PC-9 (cell line): ENCODE measurements at places on chromosomes 2 and 18.

DNA sequence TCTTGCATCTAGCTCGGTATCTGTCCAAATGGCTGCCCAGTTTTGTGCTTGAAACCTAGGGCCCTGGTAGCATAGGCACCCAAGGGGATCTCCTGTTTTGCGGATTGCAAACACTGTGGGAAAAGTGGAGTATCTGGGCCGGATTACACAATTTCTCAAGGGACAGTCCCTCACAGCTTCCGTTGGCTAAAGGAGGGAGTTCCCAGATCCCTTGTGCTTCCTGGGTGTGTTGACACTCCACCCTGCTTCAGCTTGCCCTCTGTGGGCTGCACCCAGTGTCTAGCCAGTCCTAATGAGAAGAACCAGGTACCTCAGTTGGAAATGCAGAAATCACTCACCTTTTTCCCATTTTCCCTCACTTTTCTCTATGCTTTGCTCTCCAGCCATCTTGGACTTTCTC is 35.5 kb downstream of the RPRM start:
- H3K27me3 ChIP-seq: no peaks in the 10 kb centered on the region
- H3K27ac ChIP-seq: no peak overlapping the region
- H3K4me1 ChIP-seq: no peaks in the 10 kb centered on the region
- DNase-seq: no peak
- H3K4me3 ChIP-seq: no peak overlapping the region

- H3K4me1 ChIP-seq: no peaks in the 10 kb centered on the region
- no peak overlapping the region for H3K4me3 ChIP-seq
- H3K27me3 ChIP-seq: peaks cover 98% of the 10 kb centered on the region
- H3K27ac ChIP-seq: no peak overlapping the region
- no peak for DNase-seq
Measured at GRCh38 chr2:239028253-239028619, 180.4 kb downstream of the TWIST2 start.

GRCh38 chr2:163347982-163348856 is 387.6 kb downstream of the FIGN start:
- DNase-seq: peak; percentile 85
- H3K27me3 ChIP-seq: no peaks in the 10 kb centered on the region
- peak overlapping the region; percentile 50; the same call in 1 of the 2 replicates for H3K4me3 ChIP-seq

GRCh38 chr2:160063271-160063670 is 856 bp upstream of the PLA2R1 start:
- H3K4me3 ChIP-seq: no peak overlapping the region
- no peak overlapping the region for H3K27ac ChIP-seq
- no peak for DNase-seq
- no peaks in the 10 kb centered on the region for H3K27me3 ChIP-seq
- no peaks in the 10 kb centered on the region for H3K4me1 ChIP-seq

GRCh38 chr2:85308896-85309555 is 18.8 kb downstream of the TGOLN2 start:
- no peaks in the 10 kb centered on the region for H3K27me3 ChIP-seq
- no peaks in the 10 kb centered on the region for H3K36me3 ChIP-seq
- H3K4me3 ChIP-seq: no peak overlapping the region
- no peaks in the 10 kb centered on the region for H3K4me1 ChIP-seq

- DNase-seq: no peak
- no peaks in the 10 kb centered on the region for H3K27me3 ChIP-seq
- peaks cover 3% of the 10 kb centered on the region; the same call in 1 of the 2 replicates for H3K4me1 ChIP-seq
- no peak overlapping the region for H3K4me3 ChIP-seq
Measured at GRCh38 chr2:191009541-191010374, 4.2 kb downstream of the STAT1 start.

DNA sequence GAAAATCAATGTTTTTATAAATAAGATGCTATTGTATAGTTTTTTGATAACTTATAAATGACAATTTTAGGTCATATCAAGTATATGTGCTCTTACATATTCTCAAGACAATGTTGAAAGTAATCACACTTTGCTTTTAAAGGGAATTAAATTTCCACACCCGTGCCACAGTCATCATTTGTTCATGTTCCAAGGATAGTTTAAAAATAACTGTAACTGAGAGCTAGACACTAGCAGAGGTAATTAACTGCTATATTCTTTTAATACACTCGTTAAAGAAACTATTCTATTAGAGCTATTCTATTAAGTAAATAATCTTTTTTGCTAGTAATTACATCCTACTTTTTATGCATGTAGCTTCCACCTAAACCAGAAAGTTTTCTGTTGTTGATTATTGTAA is 18.0 kb downstream of the GEN1 start:
- H3K4me1 ChIP-seq: no peaks in the 10 kb centered on the region
- H3K4me3 ChIP-seq: no peak overlapping the region
- peaks cover 22% of the 10 kb centered on the region; the same call in 1 of the 2 replicates for H3K36me3 ChIP-seq
- no peak for DNase-seq

- no peak overlapping the region for H3K4me3 ChIP-seq
- H3K36me3 ChIP-seq: no peaks in the 10 kb centered on the region
- H3K4me1 ChIP-seq: no peaks in the 10 kb centered on the region
- H3K27me3 ChIP-seq: no peaks in the 10 kb centered on the region
- no peak overlapping the region for H3K27ac ChIP-seq
- DNase-seq: no peak
Measured at GRCh38 chr2:151111599-151112278, 149.9 kb downstream of the RBM43 start.

DNA sequence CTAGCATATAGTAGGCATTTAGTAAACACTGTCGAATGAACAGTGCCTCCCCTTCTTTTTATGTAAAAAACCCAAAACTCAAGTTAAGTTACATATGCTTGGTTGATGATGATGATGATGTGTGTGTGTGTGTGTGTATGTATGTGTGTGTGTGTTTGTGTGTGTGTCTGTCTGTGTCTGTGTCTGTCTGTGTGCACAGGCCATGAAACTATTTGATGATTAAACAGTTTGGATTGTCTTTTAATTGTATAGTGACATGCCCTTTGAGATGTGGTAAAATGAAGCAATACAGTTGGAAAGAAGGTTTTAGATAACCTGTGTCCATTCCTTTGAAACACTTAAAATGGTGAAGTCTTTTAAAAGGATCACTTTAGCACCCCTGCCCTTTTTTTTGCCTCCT is 105.6 kb downstream of the MAP4K4 start:
- DNase-seq: no peak
- H3K4me3 ChIP-seq: peak overlapping the region; percentile 27; the same call in 1 of the 2 replicates
- H3K36me3 ChIP-seq: no peaks in the 10 kb centered on the region
- no peaks in the 10 kb centered on the region for H3K27me3 ChIP-seq
- H3K4me1 ChIP-seq: peaks cover 70% of the 10 kb centered on the region
- H3K27ac ChIP-seq: peak overlapping the region; percentile 63

DNA sequence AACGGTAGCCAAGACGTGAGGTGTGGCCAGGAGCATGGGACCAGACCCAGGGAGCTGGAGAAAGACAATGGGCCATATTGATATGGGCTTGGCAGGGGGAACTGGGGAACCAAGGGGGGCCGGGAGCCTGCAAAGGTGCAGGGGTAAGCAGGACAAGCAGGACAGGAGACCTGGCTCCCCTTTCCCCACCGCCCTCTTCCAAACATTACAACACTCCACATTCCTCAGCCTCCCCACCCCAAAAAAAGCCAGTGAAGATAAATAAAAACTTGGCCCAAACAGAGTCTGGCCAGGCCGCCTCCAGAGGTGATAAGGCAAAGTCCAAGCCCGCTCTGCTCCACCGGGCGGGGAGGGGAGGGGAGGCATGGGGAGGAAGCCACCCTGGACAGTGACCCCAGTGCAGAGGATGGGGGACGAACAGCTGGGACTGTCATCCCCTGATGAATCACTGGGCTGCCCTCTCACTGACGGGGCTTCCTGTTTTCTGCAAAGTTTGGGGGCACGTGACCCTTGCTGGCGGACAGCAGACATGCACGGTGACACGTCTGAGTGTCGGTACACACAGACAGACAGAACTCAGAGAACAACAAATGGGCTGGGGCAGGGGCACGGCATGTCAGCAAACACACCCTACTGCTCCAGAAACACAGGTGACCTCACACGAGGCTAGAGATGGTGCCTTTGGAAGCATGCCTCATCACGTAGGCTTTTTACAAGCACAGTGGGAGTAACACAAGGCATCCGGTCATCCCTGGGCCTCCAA is 100.2 kb downstream of the TNS1 start:
- no peak overlapping the region for H3K27ac ChIP-seq
- H3K4me1 ChIP-seq: no peaks in the 10 kb centered on the region
- H3K4me3 ChIP-seq: no peak overlapping the region
- no peak for DNase-seq

DNA sequence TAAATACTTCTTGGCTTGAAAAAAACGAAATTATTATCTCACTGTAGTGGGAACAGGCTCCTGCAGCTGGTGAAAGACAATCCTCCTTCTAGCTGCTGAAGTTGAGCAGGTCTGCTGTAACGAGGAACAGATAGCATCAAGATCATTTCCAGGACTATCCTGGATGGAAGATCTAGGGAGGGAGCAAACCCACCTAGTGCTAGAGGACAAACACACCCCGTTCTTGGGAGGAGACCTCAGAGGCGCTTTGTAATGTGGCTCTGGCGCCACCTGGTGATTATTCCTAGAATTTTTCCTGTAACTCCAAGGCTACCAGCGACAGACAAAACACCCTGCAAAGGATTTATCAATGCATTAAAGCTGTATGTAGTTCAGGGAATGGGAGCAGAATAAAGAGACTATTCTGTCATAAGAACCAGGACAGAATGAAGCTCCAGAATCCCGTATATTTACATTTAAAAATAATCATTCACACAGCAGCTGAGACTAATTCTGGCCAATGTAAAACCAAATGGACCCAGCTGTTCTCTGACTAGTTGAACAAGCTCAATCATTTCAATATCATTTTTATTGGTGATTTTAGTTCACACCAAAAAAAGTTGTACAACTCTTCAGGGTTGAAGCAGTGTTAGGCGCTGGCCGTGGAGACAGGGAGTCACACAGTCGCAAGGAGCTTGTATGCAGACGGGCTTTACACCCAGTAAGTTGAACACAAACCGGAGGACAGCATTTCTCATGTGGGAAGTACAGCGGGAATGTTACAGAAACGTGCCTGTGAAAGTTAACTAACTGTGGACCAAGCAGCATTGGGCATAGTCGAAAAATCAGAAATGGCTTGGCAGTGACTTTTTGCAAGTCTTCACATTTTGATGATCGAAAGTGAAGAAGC is 290.3 kb downstream of the TRIB2 start:
- no peaks in the 10 kb centered on the region for H3K36me3 ChIP-seq
- H3K4me3 ChIP-seq: no peak overlapping the region
- peaks cover 9% of the 10 kb centered on the region; the same call in 1 of the 2 replicates for H3K4me1 ChIP-seq
- H3K27ac ChIP-seq: no peak overlapping the region
- DNase-seq: peak; percentile 56
- H3K27me3 ChIP-seq: no peaks in the 10 kb centered on the region

DNA sequence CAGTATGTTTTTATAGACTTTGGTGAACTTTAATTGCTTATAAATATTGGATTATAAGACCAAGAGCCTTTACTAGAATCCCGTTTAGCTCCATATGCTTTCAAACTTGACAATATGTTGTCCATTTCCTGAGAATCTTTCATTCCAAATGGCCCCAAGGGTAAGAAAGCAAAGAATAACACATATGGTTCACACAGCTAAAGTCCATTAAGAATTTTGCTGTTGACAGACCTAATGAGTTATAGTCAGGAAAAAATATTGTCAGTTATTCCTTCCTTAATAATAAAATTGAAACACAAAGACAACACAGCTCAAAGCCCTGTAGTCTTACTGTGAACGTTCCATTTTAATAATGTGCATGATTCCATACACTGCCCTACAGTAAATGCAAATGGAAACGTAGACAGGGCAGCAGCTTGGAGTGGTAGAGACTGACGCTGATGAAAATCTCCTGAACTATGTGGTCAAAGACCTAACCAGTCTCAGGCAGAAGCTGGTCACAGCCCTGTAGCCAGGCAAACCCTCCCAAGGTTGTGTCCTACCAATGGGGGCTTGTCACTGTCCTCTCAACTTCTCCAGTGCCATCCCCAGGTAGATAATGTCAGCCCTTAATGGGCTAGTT is 49.0 kb upstream of the ATIC start:
- no peak overlapping the region for H3K4me3 ChIP-seq
- DNase-seq: no peak
- no peaks in the 10 kb centered on the region for H3K36me3 ChIP-seq
- H3K4me1 ChIP-seq: no peaks in the 10 kb centered on the region

DNA sequence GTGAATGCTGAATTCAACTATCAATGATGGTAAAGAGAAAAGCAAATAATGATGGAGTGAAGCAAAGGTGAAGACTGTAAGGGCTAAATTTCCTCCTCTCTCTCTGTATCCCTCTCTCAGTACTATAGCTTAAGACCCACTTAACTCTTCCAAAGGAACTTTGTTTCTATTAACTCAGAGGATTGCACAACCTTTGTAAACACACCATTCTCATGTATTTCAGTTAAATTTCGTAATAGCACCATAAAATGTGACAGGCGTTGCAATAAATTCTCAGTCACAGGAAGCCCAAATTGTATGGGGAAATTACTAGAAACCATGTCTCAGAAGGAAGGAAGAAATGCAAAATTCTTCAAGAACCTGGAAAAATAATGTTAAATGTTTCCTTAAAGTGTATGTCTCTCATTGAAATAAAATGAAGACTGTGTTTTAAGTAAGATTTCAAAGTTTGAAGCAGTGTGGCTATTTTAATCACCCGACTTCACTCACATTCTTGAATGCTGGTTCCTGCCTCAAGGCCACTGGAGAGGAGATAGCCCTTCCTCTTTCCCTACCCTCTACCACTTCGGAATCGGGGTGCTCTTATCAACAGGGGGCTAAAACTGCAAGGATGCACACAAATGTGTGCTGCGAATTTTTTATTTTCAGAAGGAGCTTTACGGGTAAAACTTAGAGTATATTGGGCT is 112.1 kb downstream of the FTCDNL1 start:
- no peak overlapping the region for H3K4me3 ChIP-seq
- no peaks in the 10 kb centered on the region for H3K27me3 ChIP-seq
- H3K36me3 ChIP-seq: no peaks in the 10 kb centered on the region
- no peak overlapping the region for H3K27ac ChIP-seq
- DNase-seq: no peak

GRCh38 chr2:101467306-101467705 is 7.6 kb downstream of the RFX8 start:
- H3K4me1 ChIP-seq: no peaks in the 10 kb centered on the region
- DNase-seq: no peak
- H3K36me3 ChIP-seq: no peaks in the 10 kb centered on the region
- H3K4me3 ChIP-seq: no peak overlapping the region
- H3K27me3 ChIP-seq: no peaks in the 10 kb centered on the region

DNA sequence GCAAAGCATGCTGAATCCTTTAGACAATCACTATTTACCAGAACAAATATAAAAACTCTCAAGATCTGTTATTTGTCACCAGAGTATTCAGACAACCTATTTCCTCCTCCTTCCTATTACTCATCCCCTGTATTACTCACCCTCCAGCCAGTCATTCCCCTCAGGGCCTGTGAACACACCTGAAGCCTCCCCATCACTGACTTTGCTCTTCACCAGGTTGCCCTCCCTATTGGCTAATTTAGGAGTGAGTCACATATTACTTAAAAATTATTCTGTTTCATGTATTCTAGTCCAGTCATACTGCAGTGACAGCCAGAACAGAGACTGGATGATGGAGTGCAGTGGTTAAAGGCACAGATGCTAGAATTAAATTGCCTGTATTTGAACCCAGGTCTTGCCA is 3.7 kb upstream of the ATG16L1 start:
- no peaks in the 10 kb centered on the region for H3K36me3 ChIP-seq
- no peaks in the 10 kb centered on the region for H3K27me3 ChIP-seq
- H3K27ac ChIP-seq: peak overlapping the region; percentile 93
- peak; percentile 100 for DNase-seq
- peaks cover 68% of the 10 kb centered on the region for H3K4me1 ChIP-seq
- H3K4me3 ChIP-seq: no peak overlapping the region; the same call in 1 of the 2 replicates
